ENCODE measurements at places on chromosomes 2 and 18.

DNA sequence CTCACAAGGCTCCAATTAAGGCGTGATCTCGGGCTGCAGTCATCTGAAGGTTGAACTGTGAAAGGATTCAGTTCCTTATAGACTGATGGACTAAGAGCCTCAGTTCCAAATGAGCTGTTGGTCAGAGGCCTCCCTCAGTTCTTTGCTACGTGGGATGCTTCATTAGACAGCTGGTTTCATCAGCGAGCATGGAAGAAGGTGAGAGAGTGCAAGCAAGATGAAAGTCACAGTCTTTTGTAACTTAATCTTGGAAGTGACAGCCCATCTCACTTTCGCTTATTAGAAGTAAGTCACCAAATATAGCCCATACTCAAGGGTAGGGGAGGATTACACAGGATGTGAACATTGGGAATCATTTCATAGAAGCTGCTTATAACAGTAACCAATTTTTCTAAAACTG, 26.8 kb downstream of the PPP1CB start:
- no peak for DNase-seq

GRCh38 chr2:15142069-15142689, 419.0 kb downstream of the NBAS start:
- DNase-seq = no peak

GRCh38 chr2:73291093-73291460, 2.3 kb downstream of the EGR4 start:
- DNase-seq = no peak

- DNase-seq = no peak
These were observed 44.0 kb upstream of the PDCL3 start for GRCh38 chr2:100518801-100519200.

GRCh38 chr2:223909001-223909741, 36.0 kb downstream of the WDFY1 start:
- no peak for DNase-seq

- peak; percentile 10 for DNase-seq
These were observed 891 bp downstream of the KDM3A start for GRCh38 chr2:86441882-86442641.

DNA sequence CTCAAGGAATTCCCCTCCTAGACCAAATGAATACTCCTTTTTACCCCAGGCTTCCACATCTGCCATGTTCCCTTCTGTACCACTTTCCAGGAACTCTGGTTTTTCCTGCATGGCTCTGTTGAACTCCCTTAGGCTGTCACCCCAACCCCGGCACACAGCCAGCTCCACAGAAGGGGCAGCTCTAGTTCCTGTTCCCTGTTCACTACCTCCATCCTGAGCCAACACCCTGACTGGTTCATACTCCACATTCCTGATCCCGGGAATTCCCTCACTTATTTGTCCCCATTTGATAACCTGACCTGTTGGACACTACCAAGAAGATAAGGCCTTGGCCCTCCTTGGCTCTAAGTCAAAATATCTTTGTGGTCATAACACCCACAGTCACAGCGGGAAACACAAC, 280.9 kb upstream of the RAB6C start:
- no peak for DNase-seq

DNA sequence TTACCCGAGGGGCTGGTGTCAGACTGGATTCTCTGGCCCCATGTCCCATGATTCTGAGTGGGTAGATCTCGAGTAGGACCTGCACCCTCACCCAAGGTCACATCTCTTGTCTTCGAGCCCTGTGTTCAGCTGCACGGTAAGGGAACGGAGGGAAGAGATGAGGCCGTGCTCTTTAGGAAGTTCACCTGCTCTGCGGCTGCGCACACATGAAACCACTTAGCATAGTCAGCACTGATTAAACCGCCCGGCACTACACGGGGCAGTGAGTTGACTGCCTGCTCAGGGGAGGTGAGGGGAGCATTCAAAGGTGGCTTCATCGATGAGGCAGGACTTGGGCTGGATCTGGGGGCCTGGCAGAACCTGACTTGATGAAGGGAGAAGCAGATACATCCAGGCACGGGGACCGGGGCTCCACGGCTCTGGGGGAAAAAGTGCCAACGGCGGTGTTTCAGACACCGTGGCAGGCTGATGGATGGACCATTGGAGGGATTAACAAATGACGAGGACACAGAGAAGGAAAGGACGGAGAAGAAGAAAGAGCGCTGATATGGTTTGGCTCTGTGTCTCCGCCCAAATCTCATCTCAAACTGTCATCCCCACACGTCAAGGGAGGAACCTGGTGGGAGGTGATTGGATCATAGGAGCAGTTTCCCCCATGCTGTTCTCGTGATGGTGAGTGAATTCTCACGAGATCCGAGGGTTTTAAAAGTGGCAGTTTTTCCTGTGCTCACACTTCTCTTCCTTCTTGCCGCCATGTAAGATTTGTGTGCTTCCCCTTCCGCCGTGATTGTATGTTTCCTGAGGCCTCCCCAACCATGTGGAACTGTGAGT, 248.6 kb downstream of the CYP26B1 start:
- DNase-seq = no peak

DNA sequence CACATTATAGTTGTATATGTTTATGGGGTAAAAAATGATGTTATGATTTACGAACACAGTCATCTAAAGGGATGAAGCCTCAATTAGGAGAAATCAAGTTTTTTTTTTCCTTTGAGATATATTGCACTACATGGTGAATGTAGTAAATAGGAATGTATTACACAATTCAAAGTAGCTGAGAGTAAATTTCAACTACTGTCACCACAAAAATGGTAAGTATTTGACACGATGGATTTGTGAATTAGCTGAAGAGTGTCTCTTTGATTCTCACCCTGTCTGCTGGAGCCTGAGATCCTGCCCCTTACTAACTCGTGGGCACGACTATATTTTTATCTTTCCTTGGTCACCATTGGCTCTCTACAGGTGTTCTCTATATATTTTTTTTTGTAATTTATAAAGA, 540.4 kb upstream of the DSEL start:
- DNase-seq = no peak

DNA sequence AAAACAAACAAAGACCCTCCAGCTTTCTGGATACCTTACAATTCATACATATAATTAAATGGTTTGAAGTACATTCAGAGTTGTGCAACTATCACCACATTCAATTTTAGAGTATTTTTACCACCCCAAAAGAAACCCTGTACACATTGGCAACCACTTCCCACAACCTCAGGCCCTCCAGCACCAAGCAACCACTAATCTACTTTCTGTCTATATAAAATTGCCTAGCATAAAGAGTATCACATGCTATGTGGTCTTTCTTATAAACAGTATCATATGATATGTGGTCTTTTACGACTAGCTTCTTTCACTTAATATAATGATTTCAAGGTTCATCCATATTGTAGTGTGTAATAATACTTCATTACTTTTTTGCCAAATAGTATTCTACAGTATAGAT, 7.3 kb downstream of the IER3IP1 start:
- no peak for DNase-seq

DNA sequence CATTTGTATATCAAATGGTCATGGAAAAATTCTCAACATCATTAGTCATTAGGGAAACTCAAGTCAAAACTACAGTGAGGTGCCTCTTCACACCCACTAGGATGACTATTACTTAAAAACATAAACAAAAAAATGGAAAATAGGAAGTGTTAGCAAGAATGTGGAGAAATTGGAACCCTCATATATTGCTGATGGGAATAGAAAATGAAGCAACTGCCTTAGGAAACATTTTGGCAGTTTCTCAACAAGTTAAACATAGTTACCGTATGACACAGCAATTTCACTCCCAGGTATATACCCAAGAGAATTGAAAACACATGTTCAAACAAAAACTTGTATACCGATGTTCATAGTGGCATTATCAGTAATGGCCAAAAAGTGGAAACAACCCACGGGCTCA, 18.1 kb upstream of the CYP26B1 start:
- DNase-seq = no peak

DNA sequence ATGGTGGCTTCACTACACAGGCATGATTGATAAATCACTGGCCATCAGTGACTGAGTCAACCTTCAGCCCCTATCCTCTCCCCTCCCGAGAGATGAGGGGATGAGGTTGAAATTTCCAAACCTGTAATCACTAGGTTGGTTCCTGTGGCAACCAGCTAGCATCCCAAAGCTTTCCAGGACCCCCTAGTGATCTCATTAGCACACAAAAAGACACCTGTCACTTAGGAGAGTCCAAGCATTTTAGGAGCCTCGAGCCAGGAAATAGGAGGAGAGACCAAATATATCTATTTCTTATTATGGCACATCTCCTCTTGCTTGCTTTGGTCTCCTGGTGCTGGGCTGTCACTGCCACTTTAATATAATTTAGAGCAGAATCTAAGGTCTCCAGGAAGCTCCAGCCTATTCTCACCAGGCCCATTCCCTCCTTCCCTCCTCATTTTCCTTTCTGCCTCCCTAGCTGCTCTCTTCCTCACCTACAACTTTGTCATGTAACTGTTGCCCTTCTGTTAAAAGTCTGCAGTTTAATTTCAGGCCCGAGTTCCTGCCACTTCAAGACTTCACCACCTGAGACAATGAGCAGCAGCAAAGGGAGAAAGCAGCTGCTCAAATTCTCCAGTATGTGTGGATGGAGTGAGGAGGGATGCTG, 33.2 kb upstream of the NAB1 start:
- DNase-seq = no peak

GRCh38 chr2:86492048-86492453, 50.9 kb downstream of the KDM3A start:
- no peak for DNase-seq
